ENCODE measurements at places on chromosomes 2 and 18. TPM values are rescaled to one million over a fixed set of nuclear protein-coding genes. Genes with fewer than 3 reads are reported as not detected.

The FSHR gene
- not detected for total RNA-seq

DNA sequence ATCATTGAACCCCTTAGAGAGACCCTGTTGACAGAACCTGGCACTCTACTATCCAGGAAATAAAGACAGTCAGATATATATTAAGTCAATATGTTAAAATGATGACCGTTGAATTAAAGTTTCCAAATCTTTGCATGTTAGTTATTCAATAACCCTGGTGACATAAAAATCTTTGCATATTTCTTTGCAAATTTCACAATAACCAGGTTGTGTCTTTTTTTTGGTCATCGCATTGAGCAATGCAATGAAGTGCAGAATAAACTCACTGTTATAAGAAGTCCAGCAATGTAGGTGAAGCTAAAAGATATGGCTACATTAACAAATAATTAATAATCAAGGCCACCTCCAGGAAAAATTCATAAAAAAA is 596.9 kb downstream of the NYAP2 start:
- no peaks in the 10 kb centered on the region for H3K4me1 ChIP-seq
- H3K4me3 ChIP-seq, result no peak overlapping the region
- H3K27me3 ChIP-seq, result no peaks in the 10 kb centered on the region
- peak overlapping the region; percentile 26 for H3K27ac ChIP-seq
- no peak for DNase-seq
- H3K36me3 ChIP-seq, result no peaks in the 10 kb centered on the region

The IL36G gene
- total RNA-seq, result not detected

DNA sequence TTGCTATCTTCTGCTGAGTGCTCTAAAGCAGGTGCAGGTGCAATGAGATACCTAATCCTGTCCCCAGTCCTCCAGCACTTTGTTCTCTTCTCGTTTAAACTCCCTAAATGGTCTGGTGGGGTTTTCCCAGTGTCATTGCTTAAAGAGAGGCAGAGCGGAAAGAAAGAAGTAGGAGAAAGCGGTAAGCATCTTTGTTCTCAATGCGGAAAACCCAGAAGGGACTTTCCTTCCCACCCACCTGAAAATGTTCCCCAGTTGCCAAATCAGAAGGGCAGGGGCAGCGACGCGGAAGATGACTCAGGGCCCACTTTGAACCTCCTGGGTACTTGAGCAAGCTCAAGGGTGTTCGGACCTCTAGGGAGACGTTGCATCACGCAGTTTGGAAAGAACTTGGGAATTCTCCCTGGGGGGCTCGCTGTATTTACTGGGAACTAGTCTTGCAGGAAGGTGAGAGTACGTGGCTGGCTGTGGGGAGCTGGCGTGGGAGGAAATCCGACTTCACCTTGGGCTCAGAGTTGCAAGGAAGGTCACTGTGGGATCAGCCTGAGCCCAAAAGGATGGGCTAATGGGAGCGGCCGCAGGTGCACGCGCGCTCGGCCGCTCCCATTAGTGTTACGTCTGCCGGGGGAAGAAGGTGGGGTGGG is 589 bp upstream of the SGPP2 start:
- H3K4me3 ChIP-seq, result peak overlapping the region; percentile 79
- H3K4me1 ChIP-seq, result peaks cover 19% of the 10 kb centered on the region

The CHRNG gene
- total RNA-seq, result not detected

The THSD7B gene
- 0.22 TPM for total RNA-seq

The DYNAP gene
- total RNA-seq, result not detected

DNA sequence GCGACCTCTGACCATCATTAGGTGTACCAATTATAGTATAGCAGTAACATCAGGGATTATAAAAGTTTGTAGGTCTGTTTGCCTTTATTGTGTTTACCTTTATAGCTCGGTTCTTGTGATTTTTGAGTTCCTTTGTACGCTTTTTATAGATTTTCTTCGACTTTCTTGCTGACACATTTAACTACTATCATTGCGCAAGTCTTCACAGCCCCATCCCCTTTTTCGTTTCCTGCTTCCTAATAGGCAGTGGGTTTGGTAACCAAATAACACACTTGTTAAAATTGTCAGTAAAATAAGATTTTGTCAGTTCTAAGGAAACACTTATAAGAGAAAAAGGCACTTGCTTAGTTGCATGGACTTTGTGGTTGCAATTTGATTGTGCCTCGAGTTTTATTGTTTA is 541.5 kb downstream of the LRP1B start:
- H3K4me1 ChIP-seq, result no peaks in the 10 kb centered on the region
- no peak overlapping the region for H3K4me3 ChIP-seq
- no peaks in the 10 kb centered on the region for H3K27me3 ChIP-seq
- no peak overlapping the region for H3K27ac ChIP-seq
- H3K36me3 ChIP-seq, result no peaks in the 10 kb centered on the region

The ICOS gene
- not detected for total RNA-seq

- peaks cover 33% of the 10 kb centered on the region for H3K4me1 ChIP-seq
- no peaks in the 10 kb centered on the region for H3K27me3 ChIP-seq
- no peaks in the 10 kb centered on the region for H3K36me3 ChIP-seq
- H3K27ac ChIP-seq, result peak overlapping the region; percentile 44
- no peak overlapping the region for H3K4me3 ChIP-seq
- DNase-seq, result no peak
Observed at GRCh38 chr2:168316073-168316440, 68.7 kb upstream of the STK39 start.

The POTEI gene
- total RNA-seq, result not detected

DNA sequence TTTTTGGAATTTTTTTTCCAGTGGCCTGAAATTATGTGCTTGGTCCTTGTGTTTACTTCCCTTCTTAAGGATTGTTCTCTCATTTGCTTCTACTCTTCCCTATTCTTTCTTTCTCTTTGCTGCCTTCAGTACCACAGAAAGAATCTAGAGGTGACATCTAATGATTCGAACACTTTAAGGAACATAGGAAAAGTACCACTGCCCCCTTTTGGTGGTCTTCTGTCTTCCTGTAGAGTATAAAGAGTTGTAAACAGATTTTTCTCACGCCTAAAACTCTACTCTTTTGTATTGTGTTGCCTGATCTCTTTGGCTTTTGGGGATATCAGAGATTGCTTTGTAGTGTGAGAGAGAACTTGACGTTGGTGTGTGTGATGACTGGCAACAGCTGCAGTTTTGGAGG is 7.0 kb upstream of the SCTR start:
- no peak overlapping the region for H3K27ac ChIP-seq
- no peaks in the 10 kb centered on the region for H3K4me1 ChIP-seq
- peaks cover 28% of the 10 kb centered on the region for H3K27me3 ChIP-seq
- no peaks in the 10 kb centered on the region for H3K36me3 ChIP-seq
- DNase-seq, result no peak

The ANKRD53 gene
- total RNA-seq, result 0.33 TPM

- H3K36me3 ChIP-seq, result no peaks in the 10 kb centered on the region
- H3K27me3 ChIP-seq, result peaks cover 82% of the 10 kb centered on the region
- H3K4me1 ChIP-seq, result no peaks in the 10 kb centered on the region
- no peak overlapping the region for H3K4me3 ChIP-seq
- no peak overlapping the region for H3K27ac ChIP-seq
- DNase-seq, result no peak
Observed at GRCh38 chr18:78721981-78722380, 257.6 kb upstream of the SALL3 start.

- no peaks in the 10 kb centered on the region for H3K36me3 ChIP-seq
- H3K27ac ChIP-seq, result no peak overlapping the region
- H3K4me1 ChIP-seq, result no peaks in the 10 kb centered on the region
- no peak for DNase-seq
- H3K4me3 ChIP-seq, result no peak overlapping the region
Observed at GRCh38 chr2:72157871-72158771, 10.5 kb upstream of the CYP26B1 start.

GRCh38 chr18:63451799-63452660 is 24.7 kb upstream of the SERPINB5 start:
- peaks cover 15% of the 10 kb centered on the region for H3K4me1 ChIP-seq
- H3K4me3 ChIP-seq, result no peak overlapping the region
- H3K36me3 ChIP-seq, result no peaks in the 10 kb centered on the region
- peak overlapping the region; percentile 2 for H3K27ac ChIP-seq

DNA sequence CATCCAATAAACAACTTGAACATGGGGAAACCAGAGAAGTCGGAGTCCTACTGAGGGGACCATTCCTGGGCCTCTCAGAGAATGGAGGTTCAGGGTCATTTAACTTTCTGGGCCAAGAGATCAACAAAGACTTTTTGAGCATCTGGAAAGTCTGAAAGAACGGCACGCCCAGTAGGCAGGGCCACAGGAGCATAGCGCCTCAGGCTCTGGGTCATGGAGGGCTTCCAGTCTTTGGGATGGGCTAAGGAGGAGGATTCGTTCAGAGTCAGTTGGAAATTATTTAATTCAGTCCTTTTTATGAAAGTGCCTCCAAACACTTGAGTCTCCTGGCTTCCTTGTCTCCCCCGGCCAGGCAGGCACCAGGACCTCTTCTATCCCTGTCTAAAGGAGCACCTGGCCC is 101.1 kb upstream of the GLI2 start:
- no peak for DNase-seq
- H3K4me3 ChIP-seq, result no peak overlapping the region
- H3K27me3 ChIP-seq, result peaks cover 39% of the 10 kb centered on the region
- H3K4me1 ChIP-seq, result no peaks in the 10 kb centered on the region
- H3K27ac ChIP-seq, result no peak overlapping the region

DNA sequence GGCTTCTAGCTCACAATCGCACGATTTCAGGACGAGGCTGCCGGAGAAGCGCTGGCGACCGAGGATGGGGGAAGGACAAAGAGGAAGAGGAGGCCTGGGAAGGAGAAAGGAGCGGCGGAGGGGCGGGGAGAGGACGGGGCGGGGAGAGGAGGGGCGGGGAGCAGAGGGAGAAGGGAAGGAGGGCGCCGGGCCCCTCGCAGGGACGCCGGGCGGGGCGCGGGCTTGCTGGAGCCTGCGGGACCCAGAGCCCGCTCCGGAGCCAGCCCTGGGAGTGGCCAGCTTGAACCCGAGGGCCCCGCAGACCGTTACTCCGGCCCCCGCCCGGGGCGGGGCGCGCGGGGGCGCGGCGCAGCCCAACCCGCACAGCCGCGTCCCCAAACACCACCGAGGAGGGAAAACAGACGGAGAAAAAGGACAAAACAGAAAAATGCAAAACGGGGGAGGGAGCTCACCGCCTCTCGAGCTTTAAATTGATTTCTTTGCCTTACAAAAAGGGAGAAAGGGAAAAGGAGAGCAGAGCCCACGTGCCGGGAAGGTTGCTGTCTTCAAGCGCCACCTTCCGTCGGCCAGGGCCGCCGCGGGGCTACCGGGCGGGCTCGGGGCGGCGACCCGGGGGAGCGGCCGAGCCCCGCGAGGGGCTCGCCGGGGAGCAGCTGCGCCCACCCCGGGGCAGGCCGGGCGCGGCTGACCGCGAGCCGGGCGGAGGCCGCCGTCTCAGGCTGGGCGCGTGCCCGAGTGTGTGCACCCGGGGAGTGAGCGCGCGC is 781 bp upstream of the SOX11 start:
- H3K4me1 ChIP-seq, result peaks cover 45% of the 10 kb centered on the region
- H3K36me3 ChIP-seq, result no peaks in the 10 kb centered on the region
- DNase-seq, result no peak
- no peak overlapping the region for H3K27ac ChIP-seq
- H3K27me3 ChIP-seq, result peaks cover 99% of the 10 kb centered on the region

All from left ventricle myocardium inferior (tissue), 1 donor.